ENCODE measurements at places on chromosomes 16 and 17.

DNA sequence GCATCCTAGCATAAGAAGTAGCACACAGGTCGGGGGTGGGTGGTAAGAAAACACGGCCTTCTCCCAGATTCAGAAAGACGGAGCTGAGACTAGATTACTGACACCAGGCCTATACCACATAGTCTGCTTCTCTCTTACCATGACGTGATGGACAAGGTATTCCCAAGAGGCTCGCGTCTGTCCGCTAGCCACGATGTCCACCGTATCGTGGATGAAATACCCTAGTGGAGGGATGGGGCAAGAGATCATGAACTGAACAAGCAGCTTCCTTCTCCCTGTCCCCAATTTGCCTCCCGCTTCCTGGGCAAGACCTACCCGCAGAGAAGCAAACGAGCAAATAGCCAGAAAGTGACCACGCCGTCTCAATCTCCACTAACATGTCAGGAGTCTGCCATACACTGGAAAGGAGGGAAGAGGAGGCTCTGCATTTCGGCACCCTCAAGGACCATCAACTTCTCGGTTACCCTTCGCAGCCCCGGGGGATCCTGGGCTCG lies 820 bp downstream of the TLCD1 start:
- DNase-seq, result no peak

DNA sequence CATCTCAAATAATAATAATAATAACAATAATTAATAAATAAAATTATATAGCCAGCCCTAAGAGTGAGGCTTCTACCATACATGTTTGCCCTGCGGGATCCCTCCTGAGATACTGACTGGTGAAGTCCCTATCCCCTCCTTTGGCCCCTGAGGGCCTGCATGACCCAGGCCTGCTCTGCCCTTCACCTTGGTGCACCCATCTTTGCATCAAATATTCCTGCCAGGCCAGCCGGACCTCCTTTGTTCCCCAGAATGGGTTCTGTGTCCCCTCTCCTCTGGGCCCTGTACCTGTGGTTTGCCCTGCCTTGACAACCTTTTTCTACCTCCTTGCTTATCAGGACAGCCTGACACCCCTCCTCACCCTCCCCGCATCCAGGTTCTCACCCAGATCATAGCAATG lies 2.0 kb upstream of the RNF112 start:
- no peak for DNase-seq

- peak; percentile 51 for DNase-seq
Measured at GRCh38 chr17:28384281-28385036, 13.0 kb downstream of the SARM1 start.

- DNase-seq, result peak; percentile 43
Measured at GRCh38 chr17:50816771-50817751, 18.3 kb upstream of the WFIKKN2 start.

DNA sequence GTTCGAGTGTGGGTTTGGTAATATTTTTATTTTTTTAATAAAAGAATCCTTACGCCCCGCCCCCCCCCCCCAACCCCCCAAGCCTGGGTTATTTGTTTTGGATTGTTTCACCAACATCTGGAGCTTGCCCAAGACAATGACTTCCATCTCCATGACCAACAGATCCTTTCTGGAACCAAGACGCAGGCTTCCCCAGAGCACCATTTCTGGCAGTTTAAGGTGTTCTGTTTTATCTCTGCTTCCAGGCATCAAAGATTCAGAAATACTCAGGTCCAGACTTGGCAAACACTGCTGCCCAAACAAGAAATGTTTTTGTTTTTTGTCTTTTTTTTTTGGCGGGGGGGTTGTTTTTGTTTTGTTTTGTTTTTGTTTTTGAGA lies 56.1 kb downstream of the PLXDC1 start:
- DNase-seq, result no peak

GRCh38 chr17:542943-543342 lies 171.7 kb downstream of the VPS53 start:
- no peak for DNase-seq

GRCh38 chr16:10206865-10207264 lies 24.6 kb upstream of the GRIN2A start:
- DNase-seq, result no peak

DNA sequence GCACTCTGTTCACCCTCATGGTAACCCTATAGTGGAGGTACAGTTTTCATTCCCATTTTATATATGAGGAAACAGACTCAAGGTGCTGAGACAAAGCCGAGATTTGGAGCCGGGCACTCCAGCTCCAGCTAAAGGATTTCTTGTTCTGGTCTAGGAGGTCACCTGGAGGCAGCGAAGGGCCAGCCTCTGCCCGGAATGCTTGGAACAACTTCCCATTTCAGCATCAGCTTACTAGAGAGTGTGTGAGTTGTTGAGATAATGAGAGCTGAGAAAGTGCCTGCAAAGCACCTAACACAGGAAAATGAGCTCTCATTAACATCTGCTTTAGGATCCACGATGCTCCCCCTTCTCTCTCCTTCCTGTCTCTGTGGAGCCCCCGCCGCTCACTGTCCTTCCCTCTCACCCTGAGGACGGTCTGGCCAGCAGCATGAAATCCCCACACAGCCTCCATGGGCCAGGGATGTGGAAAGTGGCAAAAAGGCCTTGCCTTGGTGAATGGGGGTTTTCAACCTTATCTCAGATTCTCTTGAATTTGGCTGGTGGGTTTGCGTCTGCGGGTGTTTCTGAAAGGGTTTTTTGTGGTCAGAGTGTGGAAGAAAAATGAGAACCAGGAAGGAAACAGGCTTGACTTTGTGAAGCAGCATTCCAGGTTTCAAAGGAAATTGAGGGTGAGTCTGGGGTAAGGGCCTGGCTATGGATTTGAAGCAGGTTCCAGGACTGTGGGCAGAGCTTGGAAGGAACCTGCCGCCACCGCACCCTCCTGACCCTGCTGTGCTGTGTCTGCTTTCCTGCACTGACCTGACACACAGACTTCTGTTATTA lies 178.7 kb downstream of the FOXL1 start:
- no peak for DNase-seq

- DNase-seq, result no peak
Measured at GRCh38 chr17:4920351-4921048, 11.6 kb upstream of the GP1BA start.

DNA sequence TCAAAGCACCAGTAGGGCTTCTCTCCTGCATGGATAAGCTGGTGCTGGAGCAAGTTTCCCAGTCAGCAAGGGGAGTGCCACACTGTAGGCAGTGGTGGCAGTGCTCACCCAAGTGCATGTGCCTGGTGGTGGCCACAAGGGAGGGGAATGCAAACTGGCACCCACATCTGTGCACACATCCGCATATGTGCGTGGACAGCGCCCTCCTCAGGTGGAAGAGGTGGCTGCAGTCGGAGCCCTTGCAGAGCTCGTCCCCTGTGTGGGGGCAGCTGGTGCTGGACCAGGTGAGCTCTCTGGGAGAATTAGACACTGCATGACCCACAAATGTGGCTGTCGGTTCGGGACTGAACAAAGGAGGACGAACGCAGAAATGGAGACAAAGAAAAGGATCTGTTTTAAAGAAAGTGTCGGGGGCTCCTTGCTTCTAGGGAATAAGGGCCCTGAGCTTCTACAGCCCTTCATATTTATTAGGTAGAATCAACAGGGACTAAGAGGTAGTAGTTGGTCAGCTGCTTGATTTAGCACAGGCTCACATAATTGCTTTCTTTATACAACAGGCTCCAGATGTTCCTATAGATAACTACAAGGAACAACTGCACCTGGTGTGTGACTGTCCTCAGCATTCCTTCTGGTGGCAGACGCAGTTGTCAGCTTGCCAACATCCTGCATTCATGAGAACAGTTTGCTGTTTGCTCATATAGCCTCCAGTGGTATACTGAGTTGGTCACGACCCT lies 5.3 kb upstream of the ZNF689 start:
- DNase-seq, result peak; percentile 78

DNA sequence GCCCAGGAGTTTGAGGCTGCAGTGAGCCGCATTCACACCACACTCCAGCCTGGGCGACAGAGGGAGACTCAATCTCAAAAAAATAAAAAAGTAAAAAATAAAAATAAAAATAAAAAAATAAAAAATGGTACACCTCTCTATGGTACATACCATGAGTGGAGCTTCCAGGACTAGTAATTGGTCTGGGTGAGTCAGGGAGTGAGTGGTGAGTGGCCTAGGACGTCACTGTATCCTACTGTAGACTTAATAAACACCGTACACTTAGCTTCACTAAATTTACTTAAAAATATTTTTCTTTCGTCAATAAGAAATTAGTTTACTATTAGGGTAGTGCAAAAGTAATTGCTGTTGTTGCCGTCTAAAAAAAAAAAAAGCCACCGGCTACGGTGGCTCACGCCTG lies 9.0 kb downstream of the CDH5 start:
- no peak for DNase-seq
